ENCODE measurements at places on chromosomes 4 and X.

DNA sequence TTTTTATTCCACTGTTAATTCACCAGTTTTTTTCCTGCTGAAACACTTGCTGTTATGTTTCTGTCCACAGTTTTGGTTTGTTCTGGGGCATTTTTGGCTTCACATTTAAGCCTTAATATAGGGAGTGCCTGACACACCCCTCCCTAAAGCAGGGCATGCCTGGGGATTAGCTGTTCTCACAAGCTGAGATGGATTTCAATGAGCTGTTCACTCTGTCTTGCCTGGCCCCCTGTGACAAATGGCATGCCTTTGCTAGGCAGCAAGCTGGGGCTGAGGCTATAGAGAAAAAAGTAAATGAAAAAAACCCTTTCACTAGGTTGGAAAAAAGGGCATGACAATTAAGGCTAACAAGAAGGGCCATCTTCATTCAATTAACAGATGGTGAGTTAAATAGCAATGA is 22.4 kb downstream of the LPAR4 start:
- no peak for DNase-seq

GRCh38 chrX:147226801-147227200 is 412.3 kb upstream of the CXorf51A start:
- DNase-seq, result no peak

DNA sequence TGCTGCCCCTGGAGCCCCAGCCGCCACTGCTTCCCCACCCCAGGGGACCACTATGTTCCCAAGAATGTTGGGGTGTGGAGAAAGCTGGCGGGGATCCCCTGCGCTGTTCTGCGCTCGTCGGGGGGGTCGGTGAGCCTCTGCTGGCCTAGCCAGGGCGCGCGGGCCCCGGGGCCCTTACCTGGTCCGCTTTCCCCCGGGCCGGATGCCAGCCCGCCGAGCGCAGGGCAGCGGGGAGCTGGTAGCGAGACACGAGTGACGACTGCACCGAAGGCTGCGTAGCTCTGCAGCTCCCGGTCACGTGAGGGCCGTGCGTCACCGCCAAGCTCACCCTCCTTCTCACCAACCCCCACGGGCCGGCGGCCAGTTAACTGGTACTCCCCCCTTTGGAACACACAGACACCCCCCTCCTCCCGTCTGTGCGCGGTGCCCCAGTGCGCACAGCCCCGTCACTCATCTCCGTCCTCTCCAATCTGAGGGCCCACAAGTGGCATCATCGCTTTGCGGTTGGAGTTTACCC is at the start of gene BEX1:
Gene BEX1, minus strand, starts transcription at position 254 of the 517 bp plus-strand sequence. CDS start 897 bp downstream, outside the sequence.
- DNase-seq, result peak; percentile 14

GRCh38 chr4:126046081-126046614 is 731.4 kb downstream of the FAT4 start:
- peak; percentile 42 for DNase-seq

- DNase-seq, result peak; percentile 82
Observed at GRCh38 chr4:24794916-24795665, at the start of gene SOD3. Gene SOD3, plus strand, starts transcription at chr4:24795573. Its CDS starts 3,949 bp downstream, at chr4:24799522.

DNA sequence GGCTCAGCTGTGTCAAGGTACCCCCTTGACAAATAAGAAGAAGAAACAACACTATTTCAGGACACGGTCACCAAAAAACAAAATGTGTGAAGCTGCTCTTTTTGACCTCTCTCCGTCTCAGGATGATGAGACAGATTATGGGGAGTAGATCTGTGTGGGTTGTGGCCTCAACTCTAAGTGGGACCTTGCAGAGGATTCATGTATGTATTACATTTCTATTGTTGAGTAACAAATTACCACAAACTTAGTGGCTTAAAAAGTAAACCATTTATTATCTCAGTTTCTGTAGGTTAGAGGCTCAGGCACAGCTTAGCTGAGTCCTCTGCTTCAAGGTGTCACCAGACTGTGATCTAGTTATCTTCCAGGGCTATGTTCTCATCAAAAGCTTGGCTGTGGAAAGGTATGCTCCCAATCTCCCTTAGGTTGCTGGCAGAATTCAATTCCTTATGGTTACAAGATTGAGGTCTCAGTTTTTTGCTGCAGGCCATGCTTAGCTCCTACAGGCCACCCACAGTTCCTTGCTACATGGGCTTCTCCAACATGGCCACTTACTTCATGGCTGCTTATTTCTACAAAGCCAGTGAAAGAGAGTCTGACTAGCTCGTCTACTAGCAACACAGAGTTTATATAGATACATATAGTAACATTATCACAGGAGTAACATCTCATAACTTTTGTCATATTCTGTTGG is 28.1 kb downstream of the DGKK start:
- DNase-seq, result no peak

- DNase-seq, result peak; percentile 66
Observed at GRCh38 chr4:118865091-118865708, 23.5 kb upstream of the SYNPO2 start.

DNA sequence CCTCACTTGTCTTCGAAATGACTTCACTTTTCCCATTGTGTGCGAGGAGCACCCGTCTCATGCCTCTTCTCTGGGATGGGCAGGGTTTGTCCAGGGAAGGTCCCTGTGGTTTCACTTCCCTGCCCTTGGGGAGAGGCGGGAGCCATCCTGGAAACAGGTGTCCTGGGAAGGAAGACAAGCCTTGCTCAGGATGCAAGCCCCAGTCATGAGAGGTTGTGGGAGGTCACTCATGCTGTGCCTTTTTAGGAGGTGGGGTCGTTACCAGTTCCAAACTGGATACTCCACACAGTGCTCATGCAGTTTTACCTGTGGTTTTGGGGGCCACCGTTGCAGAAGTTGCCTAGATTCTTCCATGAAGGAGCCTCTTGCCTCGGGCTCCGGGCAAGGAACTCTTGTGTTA is 3.8 kb downstream of the RGS12 start:
- DNase-seq, result no peak

DNA sequence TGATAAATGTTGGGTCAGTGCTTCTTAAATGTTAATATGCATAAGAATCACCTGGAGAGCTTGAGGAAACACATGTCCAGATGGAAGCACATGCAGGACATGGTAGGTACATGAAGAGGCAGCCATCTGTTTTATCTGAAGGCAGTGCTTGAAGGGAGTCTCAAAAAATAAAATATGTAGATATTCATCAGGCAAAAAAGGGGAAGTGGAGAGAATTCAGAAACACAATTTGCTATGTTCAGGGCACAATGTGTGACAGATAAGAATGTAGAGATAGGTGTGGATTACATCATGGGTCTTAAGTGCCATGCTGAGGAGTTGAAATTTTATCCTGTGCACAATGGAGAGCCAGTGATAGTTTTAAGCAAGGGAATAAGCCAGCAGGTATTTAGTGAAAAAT is 59.6 kb upstream of the CASK start:
- no peak for DNase-seq

DNA sequence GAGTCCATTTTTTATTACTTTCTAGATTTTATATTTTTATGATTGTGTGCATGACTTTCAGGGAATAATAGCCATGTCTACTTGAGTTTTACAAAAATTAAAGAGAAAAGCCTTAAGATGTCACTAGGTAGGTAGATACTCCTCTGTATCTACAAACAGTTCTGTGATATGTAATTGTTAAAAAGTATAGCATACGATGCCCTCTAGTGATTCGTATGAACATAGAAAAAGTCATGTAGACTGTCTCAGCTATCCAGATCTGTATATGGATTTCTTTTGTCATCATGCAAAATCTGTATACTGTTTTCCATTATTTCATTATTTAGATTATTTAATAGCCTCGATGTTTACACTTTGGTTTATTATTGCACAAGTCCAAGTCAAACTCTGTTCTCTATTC is 856.6 kb downstream of the CENPC start:
- peak; percentile 45 for DNase-seq

GRCh38 chrX:132961511-132961910 is 3.1 kb upstream of the HS6ST2 start:
- no peak for DNase-seq

DNA sequence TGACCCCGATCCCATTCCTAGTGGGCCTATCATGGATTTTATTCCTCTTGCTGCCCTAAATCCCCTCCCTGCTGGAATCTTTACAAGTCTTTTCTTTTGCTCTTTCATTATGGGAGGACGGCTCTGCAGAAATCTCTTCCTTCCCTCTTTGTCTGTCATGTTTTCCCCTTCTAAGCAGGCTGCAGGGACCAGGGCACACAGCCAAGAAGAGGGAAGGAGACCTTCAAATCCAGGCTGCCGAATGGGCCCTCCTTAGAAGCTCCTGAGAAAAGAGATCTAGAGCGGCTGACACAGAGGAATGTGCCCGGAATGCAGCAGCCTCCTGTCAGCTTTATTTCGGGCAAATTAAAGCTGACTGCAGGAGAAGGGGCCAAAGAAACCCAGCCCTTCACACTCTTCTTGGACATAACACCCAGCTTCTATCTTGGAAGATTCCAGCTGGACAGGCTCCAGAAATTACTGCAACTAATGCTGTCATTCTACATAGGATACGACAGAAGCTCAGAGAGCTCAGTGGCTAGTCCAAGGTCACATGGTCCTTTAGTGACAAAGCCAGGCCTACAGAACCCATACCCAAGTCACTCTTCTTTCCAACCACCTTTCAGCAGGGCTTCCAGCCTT is 187.8 kb upstream of the NHS start:
- DNase-seq, result no peak

GRCh38 chr4:183495184-183495583 is 9.7 kb upstream of the ING2 start:
- DNase-seq, result no peak

DNA sequence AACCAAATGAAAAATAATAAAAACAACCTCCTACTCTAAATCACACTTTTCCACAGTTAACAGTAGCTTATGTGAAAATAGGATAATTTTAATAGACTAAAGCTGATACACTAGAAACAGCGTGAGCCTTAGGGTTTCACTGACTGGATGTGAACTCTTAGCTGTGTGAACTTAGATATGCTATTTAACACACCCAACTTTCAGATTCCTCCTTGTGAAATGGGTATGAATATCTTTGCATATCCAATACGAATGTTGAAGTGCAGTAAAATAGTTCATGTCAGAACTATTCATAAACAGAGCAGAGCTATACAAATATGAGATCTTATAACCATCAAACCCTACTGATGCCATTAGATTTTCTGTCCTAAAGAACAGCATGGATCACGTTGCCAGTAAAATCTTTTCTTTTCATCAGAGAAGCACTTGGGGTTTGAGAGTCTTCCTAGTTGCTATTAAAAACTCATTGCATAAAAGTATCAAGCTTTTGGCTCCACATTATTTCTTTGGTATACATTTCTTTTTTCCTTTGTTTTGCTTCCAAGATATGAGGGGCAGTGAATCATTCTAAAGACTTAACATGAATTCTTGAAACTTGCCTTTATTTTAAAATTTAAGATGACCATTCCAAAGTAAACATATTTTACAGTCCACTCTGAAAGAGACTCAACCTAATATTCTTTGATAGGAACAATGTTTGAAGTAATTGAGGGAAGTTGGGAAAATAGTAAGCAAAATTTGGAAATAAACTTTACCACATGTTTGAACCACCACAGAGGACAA is 102.4 kb downstream of the CPE start:
- DNase-seq, result peak; percentile 60

- DNase-seq, result peak; percentile 45
Observed at GRCh38 chr4:37981844-37982720, 21.9 kb downstream of the PTTG2 start.

- no peak for DNase-seq
Observed at GRCh38 chr4:73012673-73013072, 56.8 kb downstream of the COX18 start.

- DNase-seq, result no peak
Observed at GRCh38 chrX:15567886-15568616, 32.7 kb downstream of the ACE2 start.

- DNase-seq, result peak; percentile 80
Observed at GRCh38 chr4:4677556-4678522, 136.0 kb upstream of the STX18 start.

DNA sequence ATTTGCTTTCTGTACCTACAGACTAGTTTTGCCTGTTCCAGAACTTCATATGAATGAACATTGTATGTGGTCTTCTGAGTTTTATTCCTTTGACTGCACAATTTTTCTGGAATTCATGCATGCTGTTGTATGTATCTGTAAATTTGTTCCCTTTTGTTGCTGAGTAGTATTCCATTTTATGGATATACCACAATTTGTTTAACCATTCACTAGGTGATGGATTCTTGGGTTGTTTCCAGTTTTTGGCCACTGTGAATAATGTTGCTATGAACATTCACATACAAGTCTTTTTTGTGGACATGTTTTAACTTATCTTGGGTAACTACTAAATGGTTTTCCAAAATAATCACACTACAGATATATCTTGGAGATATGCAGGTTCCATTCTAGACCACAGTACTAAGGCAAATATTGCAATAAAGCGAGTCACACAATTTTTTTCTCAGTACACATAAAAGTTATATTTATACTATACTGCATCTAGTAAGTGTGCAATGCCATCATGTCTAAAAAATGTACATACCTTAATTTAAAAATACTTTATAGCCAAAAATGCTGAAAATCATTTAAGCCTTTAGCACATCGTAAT is 58.7 kb downstream of the TSPAN5 start:
- DNase-seq, result no peak

DNA sequence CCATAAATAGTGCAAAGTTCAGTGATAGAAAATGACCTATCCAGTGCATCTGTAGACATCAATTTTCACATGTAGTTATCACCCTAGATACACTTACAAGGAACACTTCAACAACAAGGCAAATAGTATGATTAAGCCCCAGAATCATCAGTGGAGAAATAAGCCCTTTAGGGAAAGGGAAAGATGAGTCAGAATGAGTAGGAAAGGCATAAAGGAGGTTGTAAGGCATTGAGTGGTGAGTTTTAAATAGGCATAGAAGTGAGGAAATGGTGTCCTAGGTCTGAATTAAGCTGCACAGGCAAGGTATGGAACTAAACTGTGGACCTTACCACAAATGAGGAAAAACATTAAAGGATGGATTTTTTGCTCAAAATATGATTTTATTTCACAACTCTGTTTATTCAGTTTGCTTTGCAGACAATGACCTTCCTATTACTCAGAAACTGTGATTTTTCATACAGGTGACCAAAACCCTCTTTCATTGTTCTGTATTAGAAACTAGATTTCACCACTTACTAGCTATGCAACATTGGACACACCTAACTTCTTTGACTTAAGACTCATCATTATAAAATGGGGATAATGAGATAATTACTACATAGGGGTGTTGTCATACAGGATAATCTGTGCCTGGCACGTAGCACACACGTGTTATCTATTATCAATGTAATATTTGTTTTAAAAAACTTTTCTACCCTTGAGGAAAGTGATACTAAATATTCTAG is 57.0 kb upstream of the MAP9 start:
- DNase-seq, result peak; percentile 36

- no peak for DNase-seq
Observed at GRCh38 chrX:143429811-143430210, 87.5 kb downstream of the SPANXN3 start.

DNA sequence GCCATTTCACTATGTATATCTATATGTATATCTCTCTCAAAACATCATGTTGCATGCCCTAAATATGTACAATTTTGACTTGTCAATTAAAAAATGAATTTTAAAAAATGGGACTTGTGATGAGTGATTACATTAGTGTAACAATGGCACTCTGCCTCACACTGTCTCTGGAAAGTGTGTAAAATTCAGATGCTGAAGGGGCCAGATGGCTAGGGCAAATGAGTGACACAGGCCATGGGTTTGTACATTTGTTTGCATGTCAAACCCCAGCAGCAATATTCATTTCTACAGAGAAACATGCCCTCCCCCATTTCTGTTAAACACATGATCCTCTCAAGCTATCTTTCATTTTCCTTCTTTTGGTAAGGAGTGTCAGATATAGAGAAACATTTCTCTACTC is 8.1 kb downstream of the SCARB2 start:
- DNase-seq, result no peak

- DNase-seq, result peak; percentile 34
Observed at GRCh38 chr4:126718136-126718535, 914.6 kb upstream of the INTU start.
